ENCODE measurements at places on chromosomes 4 and X.

DNA sequence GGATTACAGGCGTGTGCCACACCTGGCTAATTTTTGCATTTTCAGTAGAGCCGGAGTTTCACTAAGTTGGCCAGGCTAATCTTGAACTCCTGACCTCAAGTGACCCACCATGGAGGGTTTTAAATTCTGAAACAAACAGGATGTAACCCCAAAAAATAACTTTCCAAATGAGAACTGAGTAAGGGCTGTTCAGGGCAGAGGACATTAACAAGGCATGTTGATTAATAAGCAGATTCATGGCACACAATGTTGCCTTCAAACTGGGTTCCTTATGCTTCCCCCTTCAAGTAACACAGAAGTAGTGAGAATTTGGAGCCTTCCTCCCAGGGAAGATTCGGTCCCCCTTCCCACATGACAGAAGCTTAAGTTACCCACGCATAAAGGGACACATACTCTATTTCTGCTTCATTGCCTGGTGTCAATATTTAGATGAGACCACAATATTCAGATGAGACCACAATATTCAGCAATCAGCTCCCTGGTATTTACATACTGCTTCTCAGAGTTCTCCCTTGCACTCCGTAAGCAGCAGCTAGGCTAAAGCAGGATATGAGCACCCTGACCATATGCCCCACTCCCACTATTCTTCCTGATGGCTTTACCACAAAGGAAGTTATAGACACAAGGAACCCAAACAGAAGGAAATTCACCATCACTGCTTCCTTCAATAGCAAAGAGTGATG is 21.4 kb downstream of the GRSF1 start:
- no peak for ATAC-seq

DNA sequence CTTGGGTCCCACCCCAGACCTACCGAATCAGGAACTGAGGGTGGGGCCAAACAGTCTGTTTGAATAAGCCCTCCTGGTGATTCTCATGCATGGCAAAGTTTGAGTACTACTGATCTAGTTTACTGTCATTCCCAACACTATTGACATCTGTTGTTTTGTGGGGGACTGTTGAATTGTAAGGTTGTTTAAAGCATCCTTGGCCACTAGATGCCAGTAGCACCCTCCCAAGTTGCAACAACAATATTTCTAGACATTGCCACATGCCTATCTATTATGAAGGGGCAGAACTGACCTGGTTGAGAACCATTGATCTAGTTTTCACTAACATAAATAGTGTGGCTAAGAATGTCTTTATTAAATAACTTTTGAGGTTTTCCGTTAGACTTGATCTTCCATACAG is 15.1 kb downstream of the TAF9B start:
- ATAC-seq, result no peak

GRCh38 chrX:107025545-107025944 is 25.5 kb upstream of the MORC4 start:
- no peak for ATAC-seq

DNA sequence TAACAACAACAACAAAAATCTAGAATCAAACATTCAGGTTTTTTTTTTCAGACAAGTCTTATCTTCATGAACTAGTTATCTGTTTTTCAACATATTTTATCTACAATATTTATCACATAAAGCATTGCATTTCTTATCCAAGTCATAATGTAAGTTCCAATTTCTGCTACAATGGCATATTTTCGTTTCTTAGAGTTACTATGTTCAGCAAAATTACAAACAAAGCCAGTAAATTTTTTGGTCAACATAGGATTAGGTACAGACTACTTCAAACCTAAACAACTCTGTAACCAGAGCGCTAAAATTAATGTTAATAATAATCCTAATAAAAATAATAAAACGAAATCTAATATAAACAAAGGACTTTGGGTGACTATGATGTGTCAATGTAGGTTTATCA is 165.4 kb upstream of the TACR3 start:
- no peak for ATAC-seq

DNA sequence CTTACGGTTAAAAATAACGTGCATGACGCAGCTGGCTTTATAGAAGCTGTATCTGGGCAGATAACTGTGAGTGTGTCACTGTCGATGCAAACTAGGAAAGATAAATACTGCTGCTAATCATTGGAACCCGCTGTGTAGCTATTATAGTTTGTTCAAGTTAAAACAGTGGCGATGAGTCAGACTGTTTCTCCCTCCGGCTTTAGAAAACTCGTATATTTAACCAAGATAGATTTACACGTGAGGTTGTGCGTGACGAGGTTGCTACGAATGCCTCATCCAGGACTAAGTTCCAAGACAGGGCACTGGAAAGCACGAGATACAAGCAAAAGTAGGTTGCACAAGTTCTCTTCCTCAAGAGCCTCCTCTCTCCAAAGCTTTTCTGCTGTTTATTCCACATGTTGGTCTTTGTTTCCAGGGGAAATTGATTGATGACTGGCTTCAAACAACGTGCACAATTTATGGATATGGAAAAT is 270.7 kb downstream of the FBXW7 start:
- no peak for ATAC-seq

DNA sequence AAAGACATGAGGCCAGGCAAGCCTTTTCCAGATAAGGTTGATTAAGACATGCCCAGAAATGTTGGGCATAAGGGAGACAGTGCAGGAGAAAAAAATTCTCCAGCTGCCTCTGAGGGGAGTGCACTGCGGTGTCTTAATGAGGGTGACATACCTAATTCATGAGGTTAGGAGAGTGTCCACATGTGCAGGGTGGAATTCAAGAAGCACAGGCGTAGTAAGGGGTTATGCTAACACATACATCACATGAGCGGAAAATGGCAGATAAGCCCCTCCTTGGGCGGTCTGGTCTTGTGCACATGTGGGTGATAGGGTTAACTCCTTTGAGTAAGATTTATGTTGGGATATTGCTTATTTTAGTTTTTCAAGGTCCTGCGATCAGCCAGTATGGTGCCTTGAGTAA is 122.4 kb downstream of the PHKA2 start:
- ATAC-seq, result no peak

DNA sequence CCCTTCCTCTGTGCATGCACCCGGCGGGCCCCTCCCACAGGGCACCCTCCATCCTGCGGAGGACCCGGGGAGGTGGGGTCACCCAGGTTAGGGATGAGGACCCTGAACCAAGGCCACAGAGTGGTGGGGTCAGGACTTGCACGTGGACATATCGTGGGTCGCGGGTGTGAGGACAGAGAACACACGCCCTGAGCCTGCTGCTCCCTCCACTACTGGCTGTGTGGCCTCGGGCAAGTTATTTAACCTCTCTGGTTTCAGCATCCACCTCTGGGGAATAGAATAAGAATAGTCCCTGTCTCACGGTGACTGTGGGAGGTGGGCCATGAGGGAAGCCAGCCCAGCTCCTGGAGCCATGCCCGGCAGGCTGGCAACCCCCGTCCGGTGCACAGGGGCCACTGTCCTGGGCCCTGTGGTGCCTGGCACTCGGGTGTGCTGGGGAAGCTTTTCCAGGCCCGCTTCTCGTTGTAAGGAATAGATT is 5.1 kb downstream of the PSAPL1 start:
- no peak for ATAC-seq

GRCh38 chrX:115689931-115690330 is 129.0 kb downstream of the PLS3 start:
- ATAC-seq, result no peak

DNA sequence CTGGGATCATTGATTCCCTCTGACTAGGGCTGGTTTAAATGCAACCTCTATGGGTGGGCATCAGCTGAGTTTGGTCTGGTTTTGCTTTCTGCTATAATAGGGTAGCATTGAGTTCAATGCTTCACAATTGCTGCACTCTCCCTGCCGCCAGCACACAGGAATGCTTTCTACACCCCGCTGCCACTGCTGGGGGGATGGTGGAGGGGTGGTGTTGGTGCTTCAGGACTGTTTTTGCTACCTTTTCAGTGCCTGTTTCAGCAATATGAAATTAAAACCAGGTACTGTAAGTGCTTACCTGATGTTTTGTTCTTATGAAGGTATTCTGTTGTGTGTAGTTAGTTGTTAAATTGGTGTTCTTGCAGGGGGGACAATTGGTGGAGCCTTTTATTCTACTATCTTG is 67.7 kb downstream of the GNL3L start:
- ATAC-seq, result no peak

DNA sequence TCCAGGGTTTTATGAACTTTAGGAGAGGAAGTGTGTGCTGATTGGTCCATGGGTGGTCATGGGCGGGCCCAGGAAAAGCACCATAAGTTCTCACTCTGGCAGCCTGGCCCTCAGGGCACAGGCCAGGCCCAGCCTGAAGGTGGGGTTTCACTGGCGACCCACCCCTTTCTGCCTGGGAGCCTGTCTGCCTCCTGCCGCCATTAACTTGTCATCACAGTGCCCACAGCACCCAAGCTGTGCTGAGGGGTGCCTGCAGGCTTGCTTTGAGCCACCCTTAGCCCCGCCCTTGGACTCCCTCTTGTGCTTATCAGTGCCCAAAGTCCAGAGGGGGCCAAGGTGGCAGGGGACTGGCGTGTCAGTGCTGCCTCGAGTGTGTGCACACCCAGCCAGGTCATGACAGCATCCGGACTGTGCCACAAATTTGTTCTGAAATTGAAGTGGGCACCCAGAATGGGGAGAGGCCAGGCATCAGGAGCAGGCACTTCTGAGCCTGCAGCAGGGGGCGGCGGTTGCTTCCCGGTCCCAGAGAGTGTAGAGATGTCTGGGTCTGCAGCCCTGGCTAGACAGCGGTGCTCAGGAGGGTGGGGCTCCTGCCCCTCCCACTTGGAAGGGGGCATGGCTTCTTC is 455.6 kb downstream of the TMA16 start:
- ATAC-seq, result no peak

GRCh38 chrX:13220916-13221315 is 98.9 kb downstream of the ATXN3L start:
- no peak for ATAC-seq

- no peak for ATAC-seq
Observed at GRCh38 chrX:54891573-54891972, 29.1 kb upstream of the TRO start.

DNA sequence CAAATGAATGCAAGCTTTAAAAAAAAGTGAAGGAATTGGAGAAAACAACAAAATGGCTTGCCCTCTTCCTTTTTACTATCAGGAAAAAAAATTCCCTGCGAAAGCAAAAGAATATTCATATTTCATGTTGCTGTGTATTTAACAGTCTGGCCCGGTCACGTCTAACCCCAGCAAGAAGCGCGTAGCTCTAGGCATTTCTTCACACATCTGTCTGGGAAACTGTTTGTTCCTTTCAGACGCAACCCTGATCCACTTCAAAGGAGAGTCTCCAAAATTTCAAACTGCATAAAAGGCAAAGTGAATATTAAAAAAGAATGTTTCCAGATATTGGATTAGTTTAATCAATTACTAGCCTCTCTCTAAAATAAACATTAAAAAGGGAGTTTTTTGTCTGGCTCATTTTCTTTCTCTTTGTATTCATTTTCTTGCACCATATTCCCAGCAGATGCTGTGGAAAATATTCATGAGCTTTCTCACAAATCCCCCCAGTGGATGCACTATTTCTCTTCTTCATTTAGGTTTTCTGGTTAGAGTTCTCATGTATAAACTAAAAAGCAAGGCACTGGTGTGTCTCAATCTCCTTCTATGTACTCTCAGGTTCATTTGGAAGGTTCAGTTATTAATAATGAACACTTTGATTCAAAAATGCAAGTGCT is 145.3 kb downstream of the MID1 start:
- no peak for ATAC-seq

GRCh38 chr4:8120501-8120900 is 38.1 kb downstream of the ABLIM2 start:
- ATAC-seq, result no peak

All from activated CD4-positive, CD25-positive, alpha-beta regulatory T cell treated with anti-CD3 and anti-CD28 coated beads, Interleukin-2, amount 50 U/mL, for 24 hours (primary cell).